Muscle of back (tissue), 13 donors: ENCODE measurements at places on chromosomes 3 and 15.

DNA sequence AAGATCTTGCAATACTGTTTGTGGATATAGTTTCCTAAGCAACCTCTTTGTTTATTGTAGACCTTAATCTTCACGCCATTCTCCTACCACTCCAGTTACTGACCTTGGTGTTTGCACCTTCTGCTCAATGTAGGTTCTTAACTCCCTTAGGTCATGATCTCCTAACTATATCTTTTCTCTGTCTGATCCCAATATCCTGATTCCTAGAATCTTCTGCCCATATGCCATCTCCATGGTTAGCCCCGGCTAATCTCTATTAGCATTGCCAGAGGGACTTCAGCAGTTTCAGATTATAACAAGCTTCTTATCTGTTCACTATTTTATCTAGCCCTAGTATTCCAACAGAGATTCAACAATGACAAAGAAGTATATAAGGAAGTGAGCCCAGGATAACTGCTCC is 64.9 kb downstream of the IMPG2 start:
- no peak for DNase-seq

GRCh38 chr15:60128710-60129109 is 124.6 kb downstream of the FOXB1 start:
- DNase-seq, result no peak

DNA sequence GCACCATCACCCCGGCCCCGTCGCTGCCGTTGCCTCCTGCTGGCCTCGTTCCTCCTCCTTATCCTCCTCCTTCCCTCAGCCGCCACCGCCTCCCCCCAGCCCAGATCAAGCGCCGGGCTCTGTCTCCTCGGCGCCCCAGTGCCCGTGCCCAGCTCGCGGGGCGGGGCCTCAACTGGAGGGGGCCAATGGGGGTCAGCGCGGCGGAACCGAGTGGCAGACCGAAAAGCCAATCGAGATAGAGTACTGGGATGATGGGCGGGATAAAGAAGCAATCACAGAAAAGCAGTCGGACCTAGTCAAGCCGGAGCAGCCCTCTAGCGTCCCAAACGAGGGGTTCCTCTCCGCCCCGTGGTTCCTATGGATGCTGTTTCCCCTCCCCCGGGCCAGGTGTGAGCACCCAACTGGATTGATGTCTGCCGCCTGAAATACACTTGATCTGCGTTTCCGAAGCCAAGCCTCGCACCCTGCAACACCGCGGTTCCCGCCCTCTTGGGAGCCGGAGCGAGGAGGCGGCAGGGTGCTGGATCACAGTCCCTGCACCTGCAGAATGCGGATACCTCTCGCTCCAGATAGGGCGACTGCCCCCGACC is at the start of gene FRMD5:
Gene FRMD5, minus strand, starts transcription at position 121 of the 590 bp plus-strand sequence.
- peak; percentile 88 for DNase-seq

GRCh38 chr15:98009971-98010370 is 49.5 kb downstream of the ARRDC4 start:
- DNase-seq, result no peak

DNA sequence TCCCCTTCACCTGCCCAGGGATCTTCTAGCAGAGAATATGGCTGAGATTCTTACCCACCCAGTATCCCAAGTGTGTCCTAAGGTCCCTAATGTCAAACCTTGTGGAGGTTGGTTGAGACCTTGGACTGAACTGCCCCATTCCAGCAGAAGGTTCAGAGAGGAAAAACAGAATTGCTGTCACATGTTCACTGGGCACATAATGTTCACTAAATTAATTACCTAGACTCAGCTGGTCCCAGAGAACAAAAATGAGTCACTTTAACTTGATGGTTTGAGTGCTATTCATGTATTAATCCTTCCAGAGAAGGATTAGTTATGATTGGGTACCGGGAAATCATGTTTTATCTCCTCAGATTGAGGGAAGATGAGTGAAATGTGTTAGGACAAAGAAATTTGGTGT is 171.3 kb upstream of the GADL1 start:
- DNase-seq, result no peak

GRCh38 chr3:3170998-3171397 is 8.5 kb downstream of the CRBN start:
- DNase-seq, result peak; percentile 11

DNA sequence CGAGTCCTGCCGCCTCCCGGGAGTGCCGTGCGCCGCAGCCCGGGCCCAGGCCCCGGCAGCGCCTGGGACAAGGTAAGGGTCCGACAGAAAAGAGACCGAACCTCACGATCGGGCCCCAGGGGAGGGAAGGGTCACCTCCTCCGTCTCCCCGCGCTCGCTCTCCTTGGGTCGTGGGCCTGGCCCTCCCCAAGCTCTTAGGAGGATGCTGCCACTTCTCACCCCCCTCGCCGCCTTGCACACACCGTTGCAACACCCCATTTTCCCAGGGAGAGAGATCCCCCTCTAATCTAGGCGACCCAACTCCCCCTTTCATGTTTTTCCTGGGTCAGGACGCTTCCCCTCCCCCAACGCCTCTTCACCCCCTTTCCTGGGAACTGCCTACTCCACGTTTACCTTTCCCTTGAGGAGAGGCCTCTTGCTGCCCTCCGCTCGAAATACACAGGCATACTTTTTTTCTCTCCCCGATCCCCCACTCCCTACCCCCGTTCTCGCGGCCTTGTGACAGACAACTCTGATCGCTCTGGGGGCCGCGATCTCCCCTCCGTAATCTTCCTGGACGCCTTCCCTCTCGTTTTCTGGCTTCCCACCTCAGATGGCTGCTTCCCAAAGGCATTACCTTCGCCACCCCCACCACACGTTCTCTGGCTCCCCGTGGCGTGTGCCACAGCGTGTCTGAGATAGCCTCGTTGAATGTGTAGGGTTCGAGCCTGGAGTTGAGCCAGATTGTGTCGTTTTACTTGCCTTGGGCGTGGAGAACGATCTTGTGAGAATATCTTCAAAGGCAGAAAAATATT is 688 bp downstream of the SETD5 start:
- DNase-seq, result peak; percentile 87

GRCh38 chr3:141465221-141465620 is 21.6 kb upstream of the RASA2 start:
- DNase-seq, result no peak

DNA sequence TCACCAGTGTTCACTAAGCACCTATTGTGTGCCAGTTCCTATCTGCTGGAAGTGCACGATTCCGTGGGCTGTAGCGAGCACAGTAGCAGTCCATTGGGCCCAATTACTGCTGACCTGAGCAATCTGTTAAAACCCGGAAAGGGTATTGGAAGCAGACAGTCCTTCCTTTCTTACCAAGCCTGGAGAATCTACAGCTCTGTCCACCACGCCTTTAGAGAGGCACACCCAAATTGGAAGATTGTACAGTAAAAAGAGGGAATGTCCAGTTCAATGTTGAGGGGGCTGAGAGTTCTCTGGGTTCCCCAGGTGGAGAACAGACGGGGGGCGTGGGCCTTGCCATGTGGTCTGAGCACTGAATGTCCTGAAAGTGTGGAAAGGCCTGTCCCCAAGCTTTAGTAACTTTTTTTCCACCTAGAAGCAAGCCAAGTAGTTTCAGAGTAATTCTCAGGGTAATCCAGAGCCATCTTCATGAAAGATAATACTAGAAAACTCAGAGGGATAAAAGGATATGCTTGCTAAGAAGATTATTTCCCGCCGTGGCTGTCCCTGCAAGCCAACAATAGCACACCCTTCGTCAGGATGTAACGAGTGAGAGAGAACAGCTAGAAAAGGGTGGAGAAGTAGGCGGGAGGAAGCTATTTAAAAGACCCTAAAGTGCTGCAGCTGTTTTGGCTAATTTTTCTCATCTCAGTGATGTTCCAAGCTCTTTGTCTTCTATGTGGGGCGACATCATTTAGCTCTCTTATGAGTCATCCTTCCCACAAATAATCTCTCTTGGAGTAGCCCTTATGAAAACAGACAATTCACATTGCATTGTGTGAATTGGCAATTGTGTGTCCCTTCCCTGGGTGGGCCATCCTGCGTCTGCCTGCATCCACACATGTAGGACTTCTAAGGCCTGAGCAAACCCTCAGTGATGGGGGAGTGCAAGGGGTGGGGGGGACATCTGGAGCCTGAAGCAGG is 181.0 kb downstream of the ATG7 start:
- DNase-seq, result peak; percentile 93

GRCh38 chr15:42002333-42002732 is 18.5 kb downstream of the PLA2G4E start:
- no peak for DNase-seq

- peak; percentile 34 for DNase-seq
These were observed 266.2 kb downstream of the LSAMP start for GRCh38 chr3:116179091-116179490.

GRCh38 chr3:124851136-124851535 is 36.0 kb downstream of the ITGB5 start:
- DNase-seq, result no peak
